T1000 (cell line): ENCODE measurements at places on chromosomes 6 and 20.

GRCh38 chr6:7152462-7152861, 44.7 kb downstream of the RREB1 start:
- DNase-seq = no peak

- no peak for DNase-seq
These were observed 236.8 kb upstream of the FKBP1C start for GRCh38 chr6:62974452-62974851.

DNA sequence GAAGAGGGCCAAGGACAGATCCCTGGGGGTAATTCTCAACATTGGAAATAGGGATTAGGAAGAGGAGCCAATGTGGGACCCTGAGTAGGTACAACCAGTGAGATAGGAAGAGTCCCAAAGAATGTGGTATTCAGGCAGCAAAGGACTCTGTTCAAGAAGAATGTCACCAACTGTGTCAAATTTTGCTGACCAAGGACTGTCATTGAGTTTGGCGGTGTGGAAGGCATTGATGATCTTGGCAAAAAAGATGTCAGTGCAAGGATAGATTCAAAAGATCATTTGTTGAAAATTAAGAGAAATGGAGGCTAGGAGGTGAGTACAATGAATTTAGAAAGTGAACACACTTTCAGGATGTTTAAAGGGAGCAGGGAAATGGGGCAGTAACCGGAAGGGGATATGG, 82.4 kb upstream of the SUPT3H start:
- DNase-seq = no peak

- no peak for DNase-seq
These were observed 16.5 kb downstream of the PBOV1 start for GRCh38 chr6:138201836-138202235.

GRCh38 chr6:20719980-20720379, 185.7 kb downstream of the CDKAL1 start:
- DNase-seq = no peak

DNA sequence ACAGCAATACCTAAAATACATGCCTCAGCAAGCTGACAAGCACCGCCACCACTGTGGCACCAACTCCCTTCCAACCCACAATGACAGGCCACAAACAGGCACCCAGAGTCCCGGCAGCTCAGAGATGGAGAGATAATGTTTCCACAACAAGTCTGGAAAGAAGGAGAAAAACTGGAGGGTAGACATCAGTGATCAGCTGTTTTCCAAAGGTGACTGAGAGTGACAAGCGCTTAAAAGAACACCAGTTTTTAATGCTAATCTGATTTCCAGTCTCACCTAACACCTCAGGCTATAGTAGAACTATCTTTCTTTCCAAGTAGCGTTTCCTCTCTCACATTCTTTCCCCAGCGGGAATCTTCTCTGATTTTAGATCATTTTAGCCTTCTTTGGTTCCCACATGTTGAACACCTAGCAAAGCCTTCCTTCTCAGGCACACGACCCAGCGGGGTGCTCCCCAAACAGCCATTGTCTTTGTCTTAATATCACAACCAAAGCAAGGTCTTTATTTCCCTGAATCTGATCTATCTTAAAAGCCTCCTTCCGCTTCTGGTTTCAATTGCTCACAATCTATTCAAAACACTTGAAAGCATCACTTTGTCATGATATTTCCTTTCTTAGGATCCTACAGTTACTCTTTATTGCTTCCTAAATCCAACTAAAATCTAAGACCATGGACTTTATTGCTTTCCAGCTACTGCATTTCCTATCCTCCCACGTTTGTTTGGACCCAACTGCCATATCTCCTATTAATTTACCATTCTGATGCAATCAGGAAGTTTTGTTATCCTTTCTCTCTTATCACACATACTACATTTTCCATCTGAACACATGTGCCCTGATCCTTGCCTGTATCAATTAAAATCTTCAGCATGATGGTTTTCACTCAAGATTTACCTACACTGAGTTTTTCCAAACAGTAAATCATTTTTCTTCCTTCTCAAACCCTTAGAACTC, 282.7 kb downstream of the ADGB start:
- no peak for DNase-seq

DNA sequence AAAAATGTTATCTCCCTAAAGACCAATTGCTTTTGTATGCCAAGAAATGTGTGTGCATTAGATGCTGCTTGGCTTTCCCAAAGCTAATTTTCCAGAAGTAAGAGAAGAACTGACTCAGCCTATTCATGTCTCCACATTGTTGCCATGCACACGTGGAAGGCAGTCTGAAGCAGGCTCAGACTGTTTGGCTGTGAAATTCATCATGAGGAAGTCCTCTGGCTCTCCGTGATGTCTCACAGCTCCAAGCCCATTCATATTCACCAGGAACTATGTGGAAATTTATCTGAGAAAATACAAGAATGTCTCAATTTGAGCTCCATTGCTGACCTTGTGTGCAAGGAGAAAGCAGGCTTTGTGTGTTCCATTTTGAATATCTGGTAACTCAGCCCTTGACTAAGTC, 1022.2 kb upstream of the GJE1 start:
- no peak for DNase-seq

DNA sequence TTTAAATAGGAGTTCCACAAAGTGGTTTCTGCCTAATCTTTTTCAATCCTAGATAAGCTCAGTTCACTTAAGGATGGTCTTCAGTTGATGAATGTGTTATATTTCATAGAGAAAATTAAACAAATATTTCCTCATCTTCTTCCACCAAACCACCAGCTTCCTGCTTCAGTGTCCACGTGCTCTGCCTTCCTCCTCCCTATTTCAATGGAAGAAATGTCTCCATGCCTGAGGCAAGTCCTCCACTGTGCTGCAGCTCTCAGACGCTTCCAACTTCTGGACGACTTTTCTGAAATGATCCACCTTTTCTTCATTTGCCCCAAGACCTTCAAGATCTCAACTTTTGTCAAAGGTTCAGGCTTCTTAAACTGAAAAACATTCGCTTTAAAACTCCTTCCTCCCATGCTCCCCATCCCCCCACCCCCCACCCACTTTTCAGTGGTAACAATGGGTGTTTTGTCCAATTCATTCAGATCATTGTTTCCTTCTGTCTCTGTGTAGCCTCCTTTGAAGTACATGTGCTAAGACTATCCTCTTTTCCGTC, 25.3 kb upstream of the FABP7 start:
- no peak for DNase-seq

- no peak for DNase-seq
These were observed 481.2 kb upstream of the AGPAT4 start for GRCh38 chr6:161755080-161755479.

DNA sequence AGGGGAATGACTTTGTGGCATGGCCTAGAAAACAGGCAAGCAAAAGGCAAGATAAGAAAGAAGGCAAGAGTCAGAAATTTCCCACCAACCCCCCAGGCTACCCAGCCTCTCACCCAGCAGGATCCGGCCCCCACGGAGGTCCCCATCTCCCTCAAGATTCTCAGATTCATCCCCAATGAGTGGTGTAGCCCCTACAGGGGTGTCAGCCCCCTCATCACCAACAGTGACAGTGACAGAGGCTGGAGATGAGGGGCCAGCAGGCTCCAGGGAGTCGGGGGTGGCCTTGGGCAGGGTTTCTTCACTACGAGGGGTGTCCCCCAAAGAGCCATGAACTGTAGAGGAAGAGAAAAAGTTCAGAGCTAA, 1.0 kb downstream of the EHMT2 start:
- no peak for DNase-seq

DNA sequence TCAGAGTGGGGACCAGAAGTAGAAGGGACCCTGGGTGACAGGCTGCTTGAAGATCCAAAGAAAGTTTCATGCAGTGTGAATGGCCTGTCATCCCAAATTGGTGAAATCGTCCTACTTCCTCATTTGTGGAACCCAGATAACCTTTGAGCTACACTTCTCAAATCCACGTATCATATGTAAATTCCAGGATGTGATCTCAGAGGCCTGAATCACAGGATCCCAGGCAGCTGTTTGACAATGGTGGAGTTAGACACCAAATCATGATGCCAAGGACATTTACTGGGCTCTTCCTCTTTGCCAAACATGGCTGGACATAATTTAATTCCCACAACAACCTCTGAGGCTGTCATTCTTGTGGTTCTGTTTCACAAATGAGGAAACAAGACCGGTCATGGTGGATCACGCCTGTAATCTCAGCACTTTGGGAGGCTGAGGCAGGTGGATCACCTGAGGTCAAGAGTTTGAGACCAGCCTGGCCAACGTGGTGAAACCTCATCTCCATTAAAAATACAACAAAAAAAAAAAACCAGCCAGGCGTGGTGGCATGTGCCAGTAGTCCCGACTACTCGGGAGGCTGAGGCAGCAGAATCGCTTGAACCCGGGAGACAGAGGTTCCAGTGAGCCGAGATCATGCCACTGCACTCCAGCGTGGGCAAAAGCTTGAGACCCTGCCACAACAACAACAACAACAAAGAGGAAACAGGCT, 39.9 kb upstream of the TTPAL start:
- DNase-seq = no peak

DNA sequence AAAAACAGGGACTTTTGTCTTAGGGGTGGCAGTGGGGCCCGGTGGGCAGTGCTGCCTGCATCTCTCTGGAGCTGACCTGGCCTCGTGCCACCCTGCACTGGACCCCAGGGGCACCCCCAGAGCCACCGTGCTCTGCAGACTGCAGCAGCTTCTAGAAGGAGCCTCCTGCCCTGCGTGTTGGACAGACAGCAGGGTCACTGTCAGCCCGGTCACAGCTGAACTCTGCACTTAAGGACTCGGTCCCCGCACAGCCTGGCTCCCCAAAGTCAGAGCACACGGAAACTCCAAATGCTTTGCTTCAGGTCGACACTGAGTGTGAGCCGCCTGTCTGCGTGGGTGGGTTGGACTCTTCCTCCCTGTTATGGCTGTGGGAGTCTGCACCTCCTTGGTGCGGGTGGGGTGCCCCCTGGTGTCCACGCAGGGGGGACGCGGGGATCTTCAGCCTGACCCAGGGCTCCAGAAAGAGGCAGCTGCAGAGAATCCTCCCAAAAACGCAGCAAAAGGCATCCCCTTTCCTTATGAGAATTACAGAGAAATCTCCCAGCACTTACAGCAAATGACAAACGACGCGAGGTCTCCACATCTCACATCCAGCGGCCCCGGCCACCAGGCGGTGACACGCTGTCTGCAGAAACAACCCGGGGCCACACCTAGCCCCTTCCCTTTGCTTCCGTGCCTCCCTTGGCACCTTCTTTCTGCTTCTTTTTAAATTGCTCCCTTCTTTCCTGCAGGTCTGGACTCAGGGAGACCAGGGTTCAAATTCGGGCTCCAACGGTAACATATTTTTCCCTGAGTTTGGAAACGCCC, 36.3 kb upstream of the DACT2 start:
- no peak for DNase-seq

DNA sequence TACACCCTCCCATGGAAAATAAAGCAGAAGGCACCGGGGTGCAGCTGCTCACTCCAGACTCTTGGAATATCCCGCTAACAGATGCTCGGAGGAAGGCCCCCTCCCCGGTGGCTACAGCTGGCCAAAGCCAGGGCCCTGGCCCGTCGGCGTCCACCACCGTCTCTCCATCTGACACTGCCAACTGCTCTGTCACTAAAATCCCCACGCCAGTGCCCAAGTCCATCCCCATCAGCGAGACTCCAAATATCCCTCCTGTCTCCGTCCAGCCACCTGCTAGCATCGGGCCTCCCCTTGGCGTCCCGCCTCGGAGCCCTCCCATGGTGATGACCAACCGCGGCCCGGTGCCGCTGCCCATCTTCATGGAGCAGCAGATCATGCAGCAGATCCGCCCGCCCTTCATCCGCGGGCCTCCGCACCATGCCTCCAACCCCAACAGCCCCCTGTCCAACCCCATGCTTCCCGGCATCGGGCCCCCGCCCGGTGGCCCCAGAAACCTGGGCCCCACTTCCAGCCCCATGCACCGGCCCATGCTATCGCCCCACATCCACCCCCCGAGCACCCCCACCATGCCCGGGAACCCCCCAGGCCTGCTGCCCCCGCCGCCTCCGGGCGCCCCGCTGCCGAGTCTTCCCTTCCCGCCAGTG, 143.9 kb downstream of the SOBP start:
- DNase-seq = no peak

GRCh38 chr6:12968839-12969558, 252.4 kb downstream of the PHACTR1 start:
- no peak for DNase-seq

DNA sequence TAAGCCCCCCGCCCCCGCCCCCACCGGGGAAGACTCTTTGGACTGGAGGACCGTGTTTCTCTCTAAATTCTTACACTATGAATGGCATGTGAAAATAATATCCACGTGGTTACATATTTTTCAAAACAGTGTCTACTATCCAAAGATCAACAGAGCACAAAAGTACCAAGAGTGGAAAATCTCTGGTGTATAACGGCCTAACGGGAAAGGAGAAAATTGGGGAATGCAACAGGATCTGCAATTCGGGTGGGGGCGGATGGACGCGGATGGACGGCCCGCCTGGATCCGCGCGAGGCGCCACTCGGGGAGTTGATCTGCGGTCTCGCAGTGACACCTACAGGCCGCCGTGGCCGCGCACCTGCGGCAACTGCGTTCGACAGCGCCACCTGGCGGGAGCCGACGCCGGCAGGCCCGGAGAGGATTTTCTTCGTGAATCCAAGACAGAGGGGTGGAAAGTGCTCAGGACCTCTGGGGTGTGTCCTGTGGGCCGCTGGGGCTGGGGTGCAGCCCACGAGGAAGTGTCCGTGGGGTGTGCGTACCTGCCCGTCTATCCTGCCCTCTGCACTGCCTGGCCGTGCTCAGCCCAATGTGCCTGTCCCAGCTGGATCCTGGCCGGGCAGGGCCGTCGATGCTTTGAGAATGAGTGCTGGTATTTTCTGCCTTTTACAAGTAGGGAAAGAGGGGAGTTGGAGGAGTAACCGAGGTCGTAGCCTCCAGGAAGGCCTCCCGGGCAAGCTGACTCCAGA, 18.6 kb downstream of the ANKRD60 start:
- DNase-seq = peak; percentile 87

DNA sequence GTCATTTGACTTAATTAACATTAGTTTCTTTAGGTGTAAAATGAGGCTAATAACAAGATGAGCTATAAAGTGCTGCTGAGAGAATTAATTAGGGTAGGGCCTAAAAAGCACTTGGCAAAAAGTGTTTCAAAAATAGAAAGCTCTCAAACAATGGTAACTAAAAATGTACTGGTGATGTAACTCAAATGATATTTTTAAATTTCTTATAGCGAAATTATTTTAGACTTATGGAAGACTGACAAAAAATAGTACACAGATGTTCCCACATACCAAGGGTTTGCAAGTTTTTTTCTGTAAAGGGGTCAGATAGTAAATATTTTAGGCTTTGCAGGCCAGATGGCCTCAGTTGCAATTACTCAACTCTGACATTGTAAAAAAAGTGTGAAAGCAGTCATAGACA, 190.7 kb upstream of the UFL1 start:
- DNase-seq = no peak

DNA sequence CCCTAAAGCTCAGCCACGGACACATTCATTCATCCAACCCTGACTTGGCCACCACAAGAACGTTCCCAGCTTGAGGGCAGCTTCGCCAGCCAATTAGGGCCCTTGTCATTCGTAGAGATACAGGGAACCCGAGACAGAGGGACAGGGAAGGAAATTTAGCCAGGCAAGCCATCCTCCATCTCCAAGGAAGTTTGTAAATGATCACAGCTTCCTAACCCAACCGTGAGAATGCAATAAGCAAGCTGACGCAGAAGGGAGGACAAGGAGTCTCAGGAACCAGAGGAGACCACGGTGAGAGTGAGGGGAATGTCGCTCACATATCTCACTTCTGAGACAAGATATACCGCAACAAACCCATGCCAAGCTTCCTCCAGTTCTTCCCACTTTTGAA, 1.4 kb downstream of the TRAM2 start:
- no peak for DNase-seq

GRCh38 chr6:8237668-8238067, 135.3 kb upstream of the EEF1E1 start:
- no peak for DNase-seq
